Right lung (tissue), 10 donors: ENCODE measurements at places on chromosomes 5 and 9.

DNA sequence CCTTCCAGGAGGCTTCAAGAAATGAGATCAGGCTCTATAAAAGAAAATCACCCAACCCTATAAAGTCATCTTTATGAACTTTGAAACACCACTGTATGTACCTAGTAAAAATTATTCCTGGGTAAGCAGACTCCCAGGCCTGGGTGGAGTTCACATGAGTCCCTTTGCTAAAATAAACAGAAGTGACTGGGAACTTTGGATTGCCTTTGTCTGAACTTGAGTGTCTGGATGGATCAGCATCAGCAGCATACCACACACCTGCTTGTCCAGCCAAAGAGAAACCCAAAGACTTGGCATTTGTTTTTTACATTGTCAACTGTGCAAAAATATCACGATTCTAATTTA lies 79.6 kb upstream of the CDKN2B start:
- no peak for DNase-seq

GRCh38 chr9:121299467-121300282 lies 31.7 kb downstream of the GSN start:
- no peak for DNase-seq

GRCh38 chr9:92406477-92406876 lies 2.1 kb upstream of the OGN start:
- DNase-seq = no peak

DNA sequence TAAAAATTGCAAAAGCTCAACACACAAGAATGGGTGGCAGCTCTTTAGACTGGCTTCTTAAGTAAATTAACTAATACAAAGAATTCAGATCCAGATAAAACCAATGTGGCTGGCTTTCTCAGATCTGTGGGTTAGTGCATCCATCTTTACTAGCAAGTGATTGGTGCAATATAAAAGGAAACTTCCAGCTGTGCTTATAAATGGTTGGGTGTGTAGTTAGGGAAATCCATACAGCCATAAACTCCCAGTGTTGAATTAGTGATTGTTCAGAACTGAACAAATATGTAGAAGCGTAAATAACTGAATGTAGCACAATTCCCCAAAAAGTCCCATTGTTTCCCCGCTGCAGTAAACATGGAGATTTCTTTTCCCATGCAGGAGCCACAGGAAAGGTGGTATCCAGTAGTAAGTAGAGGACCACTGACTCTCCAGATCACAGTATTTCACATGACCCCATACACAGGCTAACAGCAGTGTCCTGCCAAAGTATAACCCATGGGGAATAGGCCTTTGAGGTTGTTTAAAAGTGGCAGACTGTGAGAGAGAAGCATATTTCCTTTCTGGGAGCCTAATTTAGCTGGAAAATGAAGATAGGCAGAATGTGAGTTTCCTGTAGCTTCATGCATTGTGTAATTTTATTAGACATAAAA lies 173.1 kb upstream of the SLC12A2 start:
- DNase-seq = no peak

GRCh38 chr5:158643840-158644239 lies 455.9 kb downstream of the EBF1 start:
- DNase-seq = no peak

DNA sequence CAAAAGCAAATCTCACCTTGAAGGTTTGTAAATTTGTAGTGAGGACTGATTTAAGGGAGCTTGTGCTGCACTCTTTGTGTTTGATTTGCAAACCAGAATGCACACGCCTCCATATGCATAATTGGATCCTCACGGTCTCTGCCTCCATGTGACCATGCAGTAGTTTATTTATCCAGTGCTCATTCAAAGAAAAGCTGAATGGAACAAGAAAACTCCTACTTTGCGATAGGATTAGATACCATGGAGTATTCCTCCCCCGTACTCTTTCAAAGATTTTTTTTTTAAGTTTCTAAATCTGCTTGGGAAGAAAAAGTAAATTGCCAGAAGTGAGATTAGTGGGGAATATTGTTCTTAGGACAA lies 290.4 kb upstream of the TUT7 start:
- DNase-seq = no peak
